ENCODE measurements at places on chromosomes 3 and 15.

DNA sequence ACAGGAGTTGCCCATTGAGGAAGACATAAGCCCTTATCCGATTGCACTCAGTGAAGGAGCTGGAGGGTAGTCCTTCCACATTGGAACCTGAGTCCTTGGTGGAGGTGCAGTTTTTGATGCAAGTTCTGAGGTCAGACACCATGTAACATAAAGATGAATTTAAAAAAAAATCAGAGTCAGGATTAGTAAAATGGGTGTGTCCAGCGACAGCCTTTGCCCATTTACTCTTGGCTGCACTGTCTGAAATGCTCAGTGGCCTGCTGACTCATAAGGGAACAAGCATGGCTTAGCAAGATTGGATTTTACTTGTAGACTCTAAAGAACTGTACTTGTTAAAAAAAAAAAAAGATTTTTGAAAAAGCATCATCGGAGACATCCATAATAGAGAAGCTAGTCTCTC, 241.1 kb upstream of the TOPAZ1 start:
- no peak for DNase-seq

GRCh38 chr3:163632722-163633121, 1445.6 kb downstream of the SI start:
- DNase-seq: no peak

DNA sequence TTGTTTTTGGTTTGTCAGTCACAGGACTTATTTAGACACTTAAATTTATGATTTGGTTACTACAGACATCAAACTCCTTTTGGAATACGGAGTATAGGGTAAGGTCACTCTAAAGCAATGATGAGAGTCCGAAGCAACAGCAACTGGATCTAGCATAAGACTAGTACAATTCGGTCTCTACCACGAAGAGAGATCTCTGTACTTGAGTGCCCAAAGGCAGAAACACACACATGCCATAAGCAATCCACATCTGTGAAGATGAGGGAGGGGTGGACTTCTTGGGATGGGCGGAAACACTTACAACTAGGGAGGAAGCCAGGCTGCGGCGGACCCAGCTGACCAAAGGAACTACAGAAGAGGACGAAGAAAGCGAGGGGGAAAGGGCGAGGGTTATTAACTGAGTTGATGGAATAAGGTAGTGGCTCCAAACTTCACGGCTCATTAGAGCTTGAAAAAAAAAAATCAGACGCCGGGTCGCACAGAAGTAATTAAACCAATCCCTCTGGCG, 595 bp downstream of the DPH6 start:
- DNase-seq: peak; percentile 82

DNA sequence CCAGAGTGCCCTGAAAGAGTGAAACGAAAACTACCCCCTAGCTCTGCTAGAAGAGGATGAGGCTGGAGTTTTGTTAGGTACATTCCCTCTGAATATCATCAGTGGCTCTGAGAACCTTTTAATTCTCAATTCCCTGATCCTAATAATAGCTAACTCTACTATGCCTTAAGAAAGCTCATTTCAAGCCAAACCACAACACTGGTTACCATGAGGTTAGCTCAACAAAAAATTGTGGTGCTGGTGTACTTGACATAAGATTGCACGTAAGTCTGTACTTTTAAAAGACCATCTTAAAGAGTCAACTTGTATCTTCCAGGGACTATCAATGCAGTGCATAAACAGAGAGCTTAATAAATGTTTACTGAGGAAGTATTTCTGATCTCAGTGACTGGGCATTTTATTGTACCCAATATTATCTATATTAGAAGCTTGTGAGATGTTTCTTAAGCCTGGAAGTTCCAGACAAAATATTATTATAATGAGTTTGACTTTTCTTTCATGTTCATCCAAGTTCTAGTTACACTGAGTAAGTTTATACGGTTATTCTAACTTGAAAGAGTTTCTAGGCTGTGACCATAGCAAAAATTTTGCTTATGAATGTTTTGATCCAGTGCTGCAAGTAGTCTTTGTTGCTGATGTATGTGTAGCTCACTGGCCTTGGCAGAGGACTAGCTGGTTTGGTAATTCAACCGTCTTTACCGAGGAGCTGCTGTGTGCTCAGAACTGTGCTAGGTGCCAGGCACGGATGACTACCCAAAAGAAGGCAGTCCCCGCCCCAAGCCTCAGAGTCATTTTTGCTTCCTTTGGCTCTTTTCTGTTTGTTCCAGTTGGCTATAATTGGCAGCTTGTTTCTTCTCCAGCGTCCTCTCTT, 334.4 kb upstream of the TRIM42 start:
- DNase-seq: no peak

GRCh38 chr3:57500506-57500905, 43.6 kb downstream of the DNAH12 start:
- DNase-seq: no peak

- DNase-seq: peak; percentile 78
Measured at GRCh38 chr3:128878556-128879124, 780 bp upstream of the ACAD9 start.

- DNase-seq: no peak
Measured at GRCh38 chr15:64599716-64600115, 139.3 kb downstream of the ZNF609 start.

Data from OCI-M1 (cell line).